ENCODE measurements at places on chromosomes 12 and 14.

DNA sequence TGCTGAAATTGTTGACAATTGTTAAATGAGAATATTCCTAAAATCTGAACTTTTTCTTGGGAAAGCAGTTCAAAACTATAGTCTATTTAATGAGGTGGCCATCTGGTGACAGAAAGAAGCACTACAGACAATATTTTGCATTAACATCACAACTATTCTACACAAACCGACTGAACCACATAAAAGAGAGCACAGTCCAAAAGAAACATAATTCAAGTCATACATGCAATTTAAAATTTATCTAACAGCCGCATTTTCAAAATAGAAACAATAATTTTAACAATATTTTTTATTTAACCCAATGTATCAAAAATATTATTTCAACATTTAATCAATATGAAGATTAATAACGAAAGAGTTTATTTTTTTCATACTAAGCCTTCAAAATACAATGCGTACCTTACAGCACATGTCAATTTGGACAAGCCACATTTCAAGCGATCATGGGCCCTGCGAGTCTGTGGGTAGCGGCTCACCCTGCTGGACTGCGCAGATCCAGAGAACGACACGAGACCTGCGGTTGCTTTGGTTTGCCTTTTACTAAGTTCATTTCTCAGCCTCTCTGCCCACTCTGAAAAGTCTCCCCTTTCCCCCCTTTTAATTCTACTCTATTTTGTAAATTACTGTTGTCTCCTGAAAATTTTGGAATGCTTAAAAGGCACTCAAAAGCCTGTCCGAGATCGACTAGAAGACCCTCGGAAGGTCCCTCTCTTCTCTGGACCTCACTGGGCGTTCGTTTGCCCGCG is 947 bp upstream of the LRRC9 start:
- no peak for DNase-seq

DNA sequence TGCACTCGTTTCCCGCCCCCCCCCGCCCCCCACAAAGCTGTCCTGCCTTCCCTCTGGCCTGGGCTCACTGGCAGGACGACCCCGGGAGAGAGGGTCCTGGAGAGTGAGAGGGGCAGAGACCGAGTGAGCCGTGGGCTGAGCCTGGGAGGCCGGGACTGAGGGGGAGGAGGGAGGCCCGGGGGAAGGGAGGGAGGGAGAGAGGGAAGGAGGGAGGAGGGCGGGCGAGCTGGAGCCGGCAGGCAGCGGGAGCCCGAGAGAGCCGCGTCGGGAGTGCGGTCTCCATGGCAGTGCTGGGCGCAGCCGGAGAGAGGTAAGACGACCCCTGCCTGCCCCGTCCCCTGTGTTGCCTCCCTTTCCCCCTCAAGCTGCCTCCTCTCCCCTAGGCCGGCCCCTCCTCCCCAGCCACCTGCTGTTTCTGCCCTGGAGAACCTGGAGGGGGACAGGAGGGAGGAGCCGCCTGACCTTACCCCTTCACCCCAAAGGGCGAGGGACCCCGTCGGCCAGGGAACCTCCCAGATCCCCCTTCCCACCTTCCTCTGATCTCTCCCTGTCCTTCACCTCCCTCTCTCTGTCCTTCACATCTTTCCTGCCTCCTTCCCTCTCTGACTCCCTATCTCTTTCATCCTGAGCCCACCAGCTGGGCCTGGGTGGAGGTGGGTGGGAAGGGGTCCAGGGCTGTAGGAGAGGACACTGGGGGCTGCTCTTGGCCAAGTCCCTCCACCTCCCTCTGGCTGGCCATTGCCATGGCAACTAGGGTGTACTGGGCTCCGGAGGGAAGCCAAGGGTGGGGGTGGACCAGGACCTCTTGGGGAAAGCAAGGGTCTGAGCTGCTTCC is at the start of gene GPR162:
GPR162 (plus strand) TSS at position 231 of the 835 bp plus-strand sequence. CDS start 2,078 bp downstream, outside the sequence.
- no peak for DNase-seq

DNA sequence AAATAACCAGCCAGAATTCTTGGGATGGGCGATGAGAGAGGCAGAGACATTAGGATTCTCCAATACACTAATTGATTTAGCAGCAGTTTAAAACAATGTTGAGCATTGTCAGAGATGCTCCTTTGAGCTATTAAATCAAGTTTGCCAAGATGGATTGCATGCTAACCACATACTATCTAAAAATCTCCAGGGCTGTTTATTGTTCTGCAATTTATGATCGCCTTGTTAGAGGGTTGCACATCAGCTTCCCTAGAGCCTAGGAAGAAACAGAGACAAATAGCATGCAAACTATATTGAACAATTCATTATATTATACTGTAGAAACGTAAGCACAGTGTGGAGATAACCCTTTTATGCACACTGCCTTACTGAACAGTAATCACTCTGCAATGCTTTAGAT is 599.9 kb downstream of the SOX5 start:
- no peak for DNase-seq

DNA sequence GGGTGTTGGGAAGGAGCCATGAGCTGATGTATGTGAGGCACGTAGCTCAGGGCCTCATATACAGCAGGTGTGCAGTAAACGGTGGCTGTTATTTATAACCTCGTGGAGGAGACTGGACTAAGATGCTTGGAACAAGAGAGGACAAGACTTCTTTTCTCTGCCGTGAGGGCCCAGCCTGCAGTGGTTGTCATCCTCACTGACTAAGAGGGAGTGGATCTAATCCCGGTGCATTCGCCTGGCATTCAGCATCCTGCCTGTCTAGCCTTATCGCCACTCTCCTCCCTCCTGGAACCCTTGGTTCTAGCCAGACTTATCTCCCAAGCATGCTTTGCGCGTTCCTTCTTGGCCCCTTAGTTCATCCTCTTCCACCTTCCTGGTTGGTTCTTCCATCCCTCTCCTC is 3.9 kb downstream of the TSPAN9 start:
- DNase-seq, result no peak

DNA sequence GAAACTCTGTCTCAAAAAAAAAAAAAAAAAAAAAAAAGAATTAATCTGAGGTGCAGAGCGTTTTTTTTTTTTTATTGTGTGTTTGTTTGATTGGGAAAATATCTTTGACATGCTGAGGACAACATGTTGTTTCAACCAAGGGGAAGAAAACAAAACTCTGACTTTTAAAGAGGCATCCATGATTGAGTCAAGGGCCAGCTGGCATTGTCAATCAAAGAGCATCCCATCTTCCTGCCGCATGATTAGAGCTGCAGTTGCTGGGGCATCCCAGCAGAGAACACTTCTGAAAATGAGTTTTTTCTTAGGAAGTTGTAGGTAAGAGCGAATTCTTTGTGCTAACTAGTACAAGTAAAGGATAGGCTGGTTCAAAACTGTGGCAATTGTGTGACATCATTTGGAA is 200.9 kb upstream of the DAAM1 start:
- no peak for DNase-seq
